IMR-90 (cell line): ENCODE measurements at places on chromosomes 6 and 20. TPM values are rescaled to one million over a fixed set of nuclear protein-coding genes. Genes with fewer than 3 reads are reported as not detected.
A peak's percentile ranks its signal among the peaks of the same experiment; 100 is the strongest.

GRCh38 chr6:135640449-135641111 is 143.0 kb upstream of the AHI1 start:
- DNase-seq, result peak; percentile 38

The PLA2G7 gene
- total RNA-seq, result not detected in 2 replicates

DNA sequence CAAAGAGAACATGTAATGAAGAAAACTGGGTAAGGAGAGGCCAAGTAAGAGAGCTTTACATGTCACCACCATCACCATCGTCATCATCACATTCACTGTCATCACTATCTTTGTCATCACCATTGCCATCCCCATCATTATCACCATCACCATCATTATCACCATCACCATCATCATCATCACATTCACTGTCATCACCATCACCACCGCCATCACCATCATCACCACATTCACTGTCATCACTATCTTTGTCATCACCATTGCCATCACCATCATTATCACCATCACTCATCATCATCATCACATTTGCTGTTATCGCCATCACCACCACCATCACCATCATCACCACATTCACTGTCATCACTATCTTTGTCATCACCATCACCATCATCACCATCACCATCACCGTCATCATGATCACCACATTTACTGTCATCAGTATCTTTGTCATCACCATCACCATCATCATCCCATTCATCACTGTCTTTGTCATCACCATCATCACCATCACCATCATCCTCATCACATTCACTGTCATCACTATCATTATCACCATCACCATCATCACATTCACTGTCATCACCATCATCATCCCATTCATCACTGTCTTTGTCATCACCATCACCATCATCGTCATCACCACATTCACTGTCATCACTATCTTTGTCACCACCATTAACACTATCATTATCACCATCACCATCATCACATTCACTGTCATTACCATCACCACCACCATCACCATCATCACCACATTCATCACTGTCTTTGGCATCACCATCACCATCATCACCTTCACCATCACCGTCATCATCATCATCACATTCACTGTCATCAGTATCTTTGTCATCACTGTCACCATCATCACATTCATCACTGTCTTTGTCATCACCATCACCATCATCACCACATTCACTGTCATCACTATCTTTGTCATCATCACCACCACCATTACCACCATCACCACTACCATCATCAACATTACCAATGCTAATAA is 172.3 kb downstream of the ERMARD start:
- no peak for DNase-seq

DNA sequence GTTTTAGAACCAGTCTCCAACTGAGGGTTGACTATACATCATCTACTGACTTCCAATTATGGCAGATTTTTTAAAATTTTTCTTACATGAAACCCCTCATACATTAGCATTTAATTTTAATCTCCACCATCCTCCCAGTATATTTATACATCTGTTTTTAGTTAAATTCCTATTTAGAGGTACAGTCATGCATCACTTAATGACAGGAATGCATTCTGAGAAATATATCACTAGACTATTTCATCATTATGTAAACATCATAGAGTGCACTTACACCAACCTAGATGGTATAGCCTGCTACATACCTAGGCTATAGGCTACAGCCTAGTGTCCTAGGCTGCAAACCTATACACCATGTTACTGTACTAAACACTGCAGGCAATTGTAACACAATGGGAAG is 316.7 kb upstream of the MARCKS start:
- DNase-seq, result peak; percentile 43

The GRIK2 gene
- 15.2 and 15.8 TPM in 2 replicates for total RNA-seq

- no peak for DNase-seq
These were observed 31.4 kb upstream of the TMEM14A start for GRCh38 chr6:52639493-52639892.

GRCh38 chr20:49858076-49858585 is 45.5 kb downstream of the SLC9A8 start:
- no peak for DNase-seq

The AGER gene
- 0.18 and 0.28 TPM in 2 replicates for total RNA-seq

DNA sequence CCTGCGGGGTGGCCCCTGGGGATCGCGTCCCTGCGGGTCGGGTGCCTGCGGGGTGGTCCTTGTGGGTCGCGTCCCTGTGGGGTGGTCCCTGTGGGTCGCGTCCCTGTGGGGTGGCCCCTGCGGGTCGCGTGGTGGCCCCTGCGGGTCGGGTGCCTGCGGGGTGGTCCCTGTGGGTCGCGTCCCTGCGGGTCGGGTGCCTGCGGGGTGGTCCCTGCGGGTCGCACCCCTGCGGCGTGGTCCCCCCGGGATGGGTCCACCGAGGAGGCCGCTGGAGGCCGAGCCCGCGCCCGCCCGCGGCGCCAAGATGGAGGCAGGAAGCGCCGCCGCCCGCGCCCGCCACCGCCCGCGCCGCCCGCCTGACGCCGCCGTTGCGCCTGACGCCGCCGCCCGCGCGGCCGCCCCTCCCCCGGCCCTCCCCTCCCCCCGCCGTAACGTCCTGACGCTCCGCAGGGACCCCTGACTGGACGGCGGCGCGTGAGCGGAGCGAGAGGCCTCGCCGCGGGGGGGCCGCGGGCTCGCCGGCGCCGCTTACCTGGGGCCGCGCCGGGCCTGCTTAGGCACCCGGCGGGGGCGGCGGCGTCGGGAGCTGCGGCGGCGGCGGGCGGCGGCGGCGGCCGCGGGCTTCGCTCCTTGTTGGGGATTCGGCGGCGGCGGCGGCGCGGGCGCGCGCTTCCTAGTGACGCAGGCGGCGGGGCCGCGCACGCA is at the start of gene GMEB2:
TSS of gene GMEB2 (minus strand) at position 678 of the 705 bp plus-strand sequence. CDS start 7,704 bp downstream, outside the sequence.
- DNase-seq, result no peak
